Adipose tissue (tissue), 3 donors: ENCODE measurements at places on chromosomes 12 and 14. TPM values are rescaled to one million over a fixed set of nuclear protein-coding genes. Genes with fewer than 3 reads are reported as not detected.

The SYT10 gene
- polyA plus RNA-seq: not detected

The ZNF839 gene
- polyA plus RNA-seq: 10.0 TPM

The GLIPR1L1 gene
- not detected for polyA plus RNA-seq

The TAS2R9 gene
- 0.90 TPM for polyA plus RNA-seq

The ATG14 gene
- polyA plus RNA-seq: 6.7 TPM
